A673 (cell line): ENCODE measurements at places on chromosomes 4 and X.
A peak's percentile ranks its signal among the peaks of the same experiment; 100 is the strongest.

DNA sequence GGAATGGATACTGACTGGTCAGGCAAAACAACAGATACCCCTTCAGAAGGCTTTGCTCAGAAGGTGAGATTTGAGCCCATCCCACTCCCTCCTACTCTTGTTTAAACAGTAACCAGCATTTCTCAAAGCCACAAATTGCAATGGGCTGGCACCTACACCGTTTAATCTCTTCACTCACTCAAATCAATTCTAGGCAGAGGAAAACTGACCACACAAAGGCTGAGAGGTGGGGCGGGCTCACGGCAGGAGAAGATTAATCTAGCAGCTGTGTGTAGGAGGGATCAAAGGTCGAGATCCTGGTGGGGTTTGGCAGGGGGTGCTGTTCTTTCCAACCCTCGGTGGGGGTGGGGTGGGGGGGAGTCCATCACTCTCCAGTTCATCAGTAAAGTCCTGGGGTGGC is 622.4 kb downstream of the BCOR start:
- no peak for DNase-seq

GRCh38 chr4:26175006-26175786 is 145.6 kb upstream of the RBPJ start:
- DNase-seq, result no peak

DNA sequence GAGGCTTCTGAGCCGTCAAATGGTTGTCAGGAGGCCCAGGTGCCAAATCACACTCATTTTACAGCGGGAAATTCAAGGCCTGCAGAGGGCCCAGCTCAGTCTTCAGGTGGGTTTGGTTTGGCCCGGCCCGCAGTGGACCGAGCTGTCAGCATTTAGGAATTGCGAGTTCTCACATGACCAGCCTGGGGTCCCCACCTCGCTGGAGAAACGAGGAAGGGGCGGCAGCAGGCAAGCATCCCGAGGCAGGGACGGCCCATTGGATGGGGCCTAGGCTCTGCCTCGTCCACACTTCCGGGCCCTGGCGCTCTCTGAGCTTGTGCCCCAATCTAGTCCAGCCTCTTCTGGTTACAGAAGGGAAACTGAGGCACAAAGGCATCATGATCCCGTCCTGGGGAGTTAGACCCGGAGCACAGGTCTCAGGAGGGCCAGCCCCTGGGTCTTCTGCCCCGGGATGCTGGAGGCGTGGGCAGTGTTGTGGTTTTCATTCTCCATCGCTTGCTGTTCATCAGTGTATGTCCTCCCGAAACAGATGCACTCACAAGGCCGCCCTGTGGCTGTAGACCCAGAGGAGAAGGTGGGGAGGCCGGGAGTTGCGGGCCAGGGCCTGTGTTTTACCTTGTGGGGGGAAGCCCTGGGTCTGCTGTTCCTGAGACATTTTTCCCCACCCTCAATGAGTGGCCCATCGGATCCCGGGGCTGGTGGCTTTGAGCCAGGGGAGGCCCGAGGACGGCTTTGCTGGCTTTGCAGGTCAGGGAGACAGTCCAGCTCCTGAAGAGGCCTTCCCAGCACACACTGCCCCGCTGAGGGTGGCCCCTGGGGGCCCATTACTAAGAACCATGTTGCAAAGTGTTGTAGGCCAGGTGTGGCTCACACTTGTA is 8.9 kb downstream of the PSAPL1 start:
- no peak for DNase-seq

GRCh38 chrX:150899191-150899757 is 806 bp upstream of the CD99L2 start:
- DNase-seq, result peak; percentile 37

- no peak for DNase-seq
Observed at GRCh38 chrX:152991123-152991522, 2.8 kb downstream of the PNMA5 start.

- no peak for DNase-seq
Observed at GRCh38 chr4:176525576-176525975, 205.8 kb downstream of the SPCS3 start.

GRCh38 chrX:1521459-1521956 is 15.5 kb downstream of the P2RY8 start:
- DNase-seq, result no peak

GRCh38 chr4:120526033-120526432 is 396.5 kb downstream of the PRDM5 start:
- DNase-seq, result no peak

DNA sequence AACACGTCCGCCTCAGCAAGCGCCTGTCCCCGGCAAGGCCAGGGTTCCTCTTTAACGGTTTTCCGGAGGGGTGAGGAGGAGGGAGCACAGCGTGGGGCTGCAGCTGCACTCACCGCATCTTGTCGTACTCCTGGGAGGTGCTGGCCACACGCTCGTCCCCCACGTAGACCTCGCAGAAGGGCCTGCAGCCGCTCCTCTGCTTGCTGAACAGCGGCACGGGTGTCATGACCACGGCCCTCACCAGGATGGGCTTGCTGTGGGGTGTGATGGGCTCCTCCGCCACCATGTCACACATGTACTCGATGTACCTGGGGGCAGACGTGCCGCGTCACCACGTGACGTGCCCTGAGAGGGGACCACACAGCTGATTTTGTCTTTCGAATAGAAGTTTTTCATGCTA is 51.6 kb upstream of the CPLX1 start:
- no peak for DNase-seq

GRCh38 chr4:56742080-56742871 is 61.2 kb upstream of the HOPX start:
- DNase-seq, result no peak

DNA sequence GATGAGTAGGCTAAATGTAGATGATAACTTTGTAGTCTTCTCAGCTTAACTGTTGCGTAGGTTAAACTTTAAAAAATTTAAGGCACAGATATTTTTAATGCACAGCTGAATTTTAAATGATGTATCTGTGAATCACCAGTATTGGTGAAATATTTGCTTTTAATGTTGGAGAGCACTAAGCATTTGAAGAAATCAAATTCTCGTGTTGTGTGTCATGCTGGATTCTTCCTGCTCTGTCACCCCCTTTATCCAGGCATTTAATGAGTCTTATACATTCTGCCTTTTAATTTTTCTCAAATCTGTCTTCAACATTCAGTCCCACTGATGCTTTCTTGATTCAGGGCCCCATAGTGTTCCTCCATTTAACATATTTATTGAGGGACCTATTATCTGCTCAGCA is 76.7 kb downstream of the SLC4A4 start:
- no peak for DNase-seq

DNA sequence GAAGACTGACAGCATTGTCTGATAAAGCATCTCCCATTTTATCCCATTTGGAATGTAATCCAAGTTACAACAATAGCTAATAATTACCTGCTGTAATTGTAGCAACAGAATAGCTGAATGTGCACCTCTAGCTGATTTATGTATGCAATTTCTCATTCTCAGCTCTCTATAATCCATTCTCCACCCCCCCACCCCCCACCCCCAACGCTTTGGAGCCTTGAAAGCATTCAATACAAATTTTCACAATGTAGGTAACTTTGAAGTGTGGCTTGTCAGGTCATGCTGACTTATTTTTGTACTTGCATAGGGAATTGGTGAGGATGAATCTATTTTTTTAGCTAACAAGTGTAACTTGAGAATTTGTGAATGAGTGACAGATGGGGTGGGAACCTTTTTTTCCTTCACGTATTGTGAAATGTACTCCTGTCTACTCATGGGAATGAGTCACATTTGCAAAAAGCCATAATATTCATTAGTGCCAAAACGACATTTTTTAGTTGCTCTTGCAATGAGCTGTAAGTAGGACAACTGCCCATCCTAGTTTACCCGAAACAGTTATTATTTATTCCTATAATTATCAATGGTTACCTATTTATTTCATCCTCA is 159.3 kb downstream of the PALLD start:
- DNase-seq, result peak; percentile 67

- no peak for DNase-seq
Observed at GRCh38 chr4:138297743-138298405, 55.7 kb upstream of the SLC7A11 start.

GRCh38 chr4:101791182-101791558 is 640 bp downstream of the BANK1 start:
- no peak for DNase-seq

DNA sequence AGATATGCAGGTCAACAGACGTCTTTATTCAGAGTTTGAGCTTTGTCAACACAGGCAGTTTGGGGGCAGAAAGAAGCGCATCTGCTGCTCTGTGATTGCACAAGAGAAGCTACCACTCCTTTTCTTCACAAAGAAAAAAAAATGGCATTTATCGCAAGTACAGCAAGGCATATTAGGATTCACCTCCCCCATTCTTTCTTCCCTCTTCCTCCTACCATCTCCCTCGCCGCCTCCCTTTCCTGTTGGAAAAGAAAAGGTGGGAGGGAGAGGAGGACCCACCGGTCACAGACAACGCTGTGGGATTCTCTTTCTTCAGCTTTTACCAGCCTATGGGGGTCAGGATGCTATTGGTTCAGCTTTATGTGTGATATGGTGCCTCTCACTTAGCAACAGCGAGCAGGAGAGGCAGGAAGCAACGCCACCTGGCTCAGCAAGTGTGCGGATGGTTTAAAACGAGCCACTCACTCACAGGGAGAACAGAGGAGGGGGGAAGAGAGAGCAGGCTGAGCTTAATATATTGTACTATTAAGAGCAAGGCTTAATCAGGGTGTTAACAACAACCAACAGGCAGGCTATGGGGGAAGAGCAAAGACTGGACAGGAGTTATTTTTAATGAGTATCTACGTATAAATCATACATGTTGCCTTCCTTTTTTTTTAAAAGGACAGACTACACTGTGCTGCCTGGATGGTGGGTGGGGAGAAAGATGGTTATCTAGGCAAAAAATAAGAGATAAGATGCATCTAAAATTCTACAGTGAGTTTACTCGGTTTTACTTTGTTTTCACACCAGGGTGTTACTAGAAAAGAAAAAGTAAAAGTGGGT is 104.7 kb downstream of the MAML3 start:
- DNase-seq, result peak; percentile 29

- no peak for DNase-seq
Observed at GRCh38 chr4:95162867-95163266, 385.9 kb downstream of the UNC5C start.

DNA sequence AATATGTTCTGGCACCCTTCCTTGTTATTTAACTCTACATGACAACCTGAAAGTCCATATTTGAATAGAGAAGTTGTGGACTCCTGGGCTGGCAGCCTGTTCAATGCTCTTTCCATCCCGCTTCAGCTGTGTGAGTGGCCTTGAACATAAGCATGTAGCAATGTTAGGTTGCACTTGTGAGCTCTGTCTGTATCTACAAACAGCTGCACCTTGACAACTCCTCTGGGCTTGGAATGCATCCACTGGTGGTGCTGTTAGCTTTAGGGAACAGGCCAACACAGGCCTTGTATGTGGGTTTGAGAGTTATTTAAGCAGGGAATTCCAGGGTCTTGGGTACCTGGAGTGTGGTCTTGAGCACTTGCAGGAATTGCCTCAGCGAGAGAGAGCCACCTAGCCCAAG is 141.2 kb downstream of the DTHD1 start:
- DNase-seq, result no peak

DNA sequence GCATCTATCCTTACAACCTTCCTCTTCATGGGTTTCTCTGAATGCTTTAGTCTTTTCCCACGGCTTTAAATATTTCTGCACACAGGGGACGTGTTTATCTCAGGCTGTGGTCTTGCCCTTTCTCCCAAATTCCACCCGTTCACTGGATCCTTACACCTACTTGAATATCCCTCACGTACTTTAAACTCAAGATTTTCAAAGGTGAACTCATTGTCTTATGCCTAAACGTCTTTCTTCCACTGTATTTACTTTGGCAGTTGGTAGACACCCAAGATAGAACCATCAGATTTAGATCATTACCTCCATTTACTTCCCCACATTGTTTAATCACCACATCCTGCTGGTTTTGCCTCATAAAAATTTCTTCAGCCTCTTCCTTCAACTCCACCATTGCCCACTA is 269.2 kb downstream of the CBLL2 start:
- DNase-seq, result no peak

- no peak for DNase-seq
Observed at GRCh38 chrX:33188286-33188685, 23.1 kb downstream of the DMD start.

DNA sequence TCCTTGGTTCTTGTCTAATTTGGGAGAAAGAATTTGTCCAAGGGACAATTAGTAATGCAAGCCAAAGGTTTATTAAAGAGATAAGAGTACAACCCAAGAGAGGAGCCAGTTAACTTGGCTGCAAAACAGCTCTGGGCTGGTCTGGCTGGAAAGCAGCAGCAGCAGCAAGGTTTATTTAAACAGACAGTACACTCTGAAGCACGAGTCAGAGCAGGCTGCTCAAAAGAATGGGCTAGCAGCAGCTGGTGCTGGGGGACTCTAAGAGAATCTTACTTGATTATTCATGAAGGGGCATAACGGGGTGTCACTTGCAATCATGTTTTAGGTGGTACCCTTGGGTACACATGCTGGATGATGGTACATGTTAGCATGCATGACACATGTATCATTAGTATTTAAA is 17.1 kb upstream of the CT47C1 start:
- DNase-seq, result no peak

GRCh38 chr4:176271749-176272148 is 2.7 kb upstream of the ASB5 start:
- DNase-seq, result no peak

GRCh38 chrX:9681011-9681410 is 84.6 kb downstream of the GPR143 start:
- no peak for DNase-seq

- DNase-seq, result no peak
Observed at GRCh38 chrX:16469870-16470269, 180.1 kb upstream of the S100G start.

DNA sequence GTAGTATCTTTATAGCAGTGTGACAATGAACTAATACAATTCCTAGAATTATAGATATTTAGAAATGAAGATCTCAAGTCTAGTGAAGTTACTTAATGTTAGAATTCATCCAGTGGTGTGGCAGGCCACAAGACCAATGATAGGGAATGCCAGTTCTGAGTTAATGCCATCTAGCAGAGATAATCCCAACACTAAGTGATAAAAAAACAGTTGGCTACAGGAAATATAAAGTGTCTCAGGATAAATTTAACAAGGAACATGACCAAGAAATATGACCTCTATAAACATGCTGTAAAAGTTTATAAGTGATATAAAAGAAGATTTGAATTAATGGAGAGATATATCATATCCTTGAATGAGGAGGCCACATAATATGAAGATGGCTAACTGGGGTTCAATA is 1790.5 kb upstream of the ADGRL3 start:
- no peak for DNase-seq
